ENCODE measurements at places on chromosomes 11 and 22.

DNA sequence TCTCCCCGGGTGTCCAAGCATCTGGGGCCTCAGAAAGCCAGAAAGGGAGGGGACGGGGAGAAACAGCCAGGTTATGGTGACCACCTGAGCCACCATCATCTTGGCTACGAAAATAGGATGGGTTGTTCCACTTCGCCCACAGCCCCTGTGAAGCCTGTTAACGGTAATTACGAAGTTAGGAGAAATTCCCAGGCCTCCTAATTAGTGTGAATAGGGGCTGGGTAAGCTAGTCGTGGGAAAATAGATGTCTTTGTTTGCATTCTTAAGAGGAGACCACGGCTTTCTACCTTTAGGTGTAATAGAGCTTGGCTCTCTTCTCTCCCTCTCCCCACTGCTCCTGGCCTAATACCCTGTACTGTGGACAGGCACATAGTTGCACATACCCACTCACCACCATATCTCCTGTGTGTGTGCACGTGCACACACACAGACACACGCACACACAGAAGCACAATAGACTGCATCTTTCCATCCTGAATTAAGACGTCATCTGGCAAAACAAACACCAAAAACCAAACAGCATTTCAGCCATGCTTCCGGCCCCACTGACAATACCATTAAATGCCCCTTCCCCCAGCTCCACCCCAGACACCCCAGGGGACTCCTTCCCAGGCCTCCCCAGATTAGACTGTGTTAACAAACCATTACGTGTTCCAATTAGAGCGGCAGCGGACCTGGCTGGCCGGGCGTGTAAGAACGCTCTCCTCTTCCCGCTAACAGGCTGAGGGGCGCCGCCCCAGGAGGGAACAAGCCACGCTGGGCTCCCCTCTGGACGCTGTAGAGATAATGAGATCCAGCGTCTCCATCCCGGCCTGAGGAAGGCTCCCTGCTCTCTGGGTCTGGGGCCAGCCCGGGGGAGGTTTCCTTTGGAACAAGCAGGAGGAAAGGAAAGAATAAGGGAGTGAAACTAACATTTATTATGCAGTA is 72.8 kb downstream of the TP53I11 start:
- peak; percentile 61 for DNase-seq

GRCh38 chr11:74388678-74389327 is 9.4 kb downstream of the PGM2L1 start:
- peak; percentile 82 for DNase-seq

- no peak for DNase-seq
Observed at GRCh38 chr11:115459563-115459962, 44.7 kb downstream of the CADM1 start.

DNA sequence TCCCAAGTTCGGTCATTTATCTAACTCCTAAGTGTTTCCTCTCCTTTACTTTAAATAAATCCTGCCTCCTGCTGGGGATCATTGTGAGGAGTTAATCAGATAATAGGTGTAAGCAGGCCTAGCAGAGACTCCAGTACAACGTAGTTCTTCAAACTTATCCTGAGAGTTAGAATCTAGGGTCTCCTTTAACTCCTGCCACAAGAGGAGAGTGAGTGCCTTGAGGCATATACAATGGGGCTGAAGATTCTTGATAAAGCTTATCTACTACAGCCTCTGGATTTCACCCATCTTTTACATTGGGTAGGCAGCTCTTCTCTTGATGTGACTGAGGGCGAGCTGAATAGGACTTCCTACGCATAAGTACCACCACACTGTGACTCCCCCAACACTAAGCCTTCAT is 3.1 kb upstream of the GALNT18 start:
- DNase-seq = peak; percentile 75

DNA sequence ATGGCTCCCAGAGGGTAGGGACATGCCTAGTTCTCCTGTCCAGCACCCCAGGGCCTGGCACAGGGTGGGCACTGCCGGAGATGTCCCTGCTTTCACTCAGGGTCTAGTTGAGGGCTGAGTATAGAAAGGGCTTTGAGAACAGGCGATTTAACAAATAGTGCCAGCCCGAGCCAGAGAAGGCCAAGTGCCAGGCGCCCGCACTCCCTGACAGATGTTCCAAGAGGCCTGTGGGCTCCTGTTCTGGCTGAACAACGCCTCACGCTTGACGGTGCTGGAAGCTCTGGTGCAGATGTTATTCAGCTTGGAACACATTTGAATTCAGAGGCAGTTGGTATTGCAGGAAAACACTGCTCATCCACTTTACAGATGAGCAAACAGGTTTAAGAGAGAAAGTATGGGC is 46.5 kb downstream of the NFAM1 start:
- DNase-seq = no peak

DNA sequence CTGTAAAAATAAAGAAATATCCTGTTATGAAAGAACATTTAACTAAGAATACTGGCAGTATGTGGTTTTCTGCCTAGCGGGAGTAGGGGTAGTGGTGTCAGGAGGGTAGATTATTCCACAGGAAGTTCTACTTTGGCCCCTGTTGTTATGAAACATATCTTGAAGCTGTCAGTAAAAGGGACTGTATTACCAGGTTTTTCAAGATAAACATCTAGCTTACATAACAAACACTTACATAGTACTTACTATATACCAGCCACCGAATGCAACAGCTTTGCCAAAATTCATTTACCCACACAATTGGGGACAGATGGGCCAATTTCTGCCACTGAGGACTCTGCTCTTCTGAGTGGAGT is 3.7 kb downstream of the TMEM123 start:
- DNase-seq = no peak

- DNase-seq = peak; percentile 27
Observed at GRCh38 chr11:67275606-67276409, 9.5 kb downstream of the GRK2 start.

DNA sequence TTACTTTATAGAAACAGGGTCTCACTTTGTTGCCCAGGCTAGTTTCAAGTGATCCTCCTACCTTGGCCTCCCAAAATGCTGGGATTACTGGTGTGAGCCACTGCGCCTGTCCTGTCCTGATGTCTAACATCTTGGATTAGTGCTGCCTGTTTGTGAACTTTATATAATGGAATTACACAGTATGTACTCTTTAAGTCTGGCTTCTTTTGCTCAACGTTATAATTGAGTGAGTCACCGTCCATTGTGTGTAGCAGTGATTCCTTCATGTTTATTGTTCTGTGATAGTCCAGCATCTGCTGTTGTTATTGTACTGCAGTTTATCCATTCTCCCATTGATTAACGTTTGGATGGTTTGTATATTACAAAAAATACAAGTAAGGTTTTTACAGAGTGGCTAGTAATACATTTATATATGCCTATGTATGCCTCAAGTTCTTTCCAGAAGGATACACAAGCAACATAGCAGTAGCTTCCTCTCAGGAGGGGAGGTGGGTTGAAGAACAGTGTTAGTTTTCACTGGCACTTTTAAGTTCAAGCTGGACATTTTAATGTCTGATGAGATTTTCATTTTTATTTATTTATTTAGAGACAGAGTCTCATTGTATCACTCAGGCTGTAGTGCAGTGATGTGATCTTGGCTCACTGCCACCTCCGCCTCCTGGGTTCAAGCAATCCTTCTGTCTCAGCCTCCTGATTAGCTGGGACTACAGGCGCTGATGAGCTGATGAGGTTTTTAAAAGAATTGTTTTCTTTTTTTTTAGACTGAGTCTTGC is 25.2 kb upstream of the MICALL1 start:
- DNase-seq = no peak

DNA sequence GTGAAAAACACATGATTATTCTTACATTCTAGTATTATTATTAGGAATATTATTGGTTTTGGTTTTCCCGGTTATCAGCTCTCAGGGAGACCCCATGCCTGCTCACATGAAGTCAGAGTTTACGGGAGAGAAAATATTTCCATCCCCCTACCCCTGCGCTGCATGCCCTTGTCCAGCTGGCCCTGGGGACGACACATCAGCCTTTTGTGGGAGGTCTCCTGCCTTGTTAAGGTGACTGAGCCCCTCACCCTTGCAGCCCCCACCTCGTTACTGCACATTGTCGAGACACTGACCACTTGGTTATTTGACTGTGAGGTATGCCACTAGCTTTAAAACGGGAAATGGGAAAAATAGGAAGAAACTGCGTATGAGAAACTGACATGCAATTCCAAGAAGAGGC is 63.0 kb downstream of the PARVG start:
- DNase-seq = no peak

DNA sequence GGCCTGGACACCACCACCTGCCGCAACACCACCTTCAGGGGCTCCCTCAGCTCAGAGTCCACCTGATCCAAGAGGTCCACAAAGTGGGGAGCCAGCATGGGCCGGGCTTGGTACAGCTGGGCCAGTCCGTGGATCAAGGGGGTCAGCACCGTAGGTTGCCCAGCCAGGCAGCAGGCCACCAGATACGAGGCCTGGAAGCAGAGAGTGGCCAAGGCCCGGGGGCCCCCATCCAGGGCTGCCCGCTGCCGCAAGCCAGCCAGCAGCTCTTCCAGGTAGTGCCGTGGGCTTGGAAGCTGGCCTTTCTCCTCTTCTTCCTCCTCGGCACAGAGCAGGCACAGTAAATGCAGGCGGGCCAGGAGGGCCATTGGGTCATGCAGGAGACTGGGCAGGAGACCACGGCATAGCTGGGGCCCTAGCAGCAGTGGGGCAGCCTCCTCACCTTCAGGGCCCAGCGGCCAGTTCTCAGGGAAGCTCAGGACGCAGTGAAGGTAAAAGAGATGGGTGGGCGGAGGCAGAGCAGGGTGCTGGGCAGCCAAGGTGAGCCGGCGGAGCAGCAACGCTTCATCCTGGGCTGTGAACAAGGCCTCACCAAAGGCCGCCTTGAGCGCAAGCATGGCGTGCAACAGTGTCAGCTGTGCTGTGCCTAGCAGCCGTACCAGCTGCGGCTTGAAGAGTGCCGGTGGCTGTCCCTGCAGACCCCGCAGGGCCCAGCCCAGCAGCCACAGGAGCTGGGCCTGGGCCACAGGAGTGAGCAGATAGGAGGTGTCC is 1.7 kb downstream of the AP5B1 start:
- DNase-seq = no peak

GRCh38 chr11:82792822-82793569 is 59.3 kb upstream of the FAM181B start:
- no peak for DNase-seq

DNA sequence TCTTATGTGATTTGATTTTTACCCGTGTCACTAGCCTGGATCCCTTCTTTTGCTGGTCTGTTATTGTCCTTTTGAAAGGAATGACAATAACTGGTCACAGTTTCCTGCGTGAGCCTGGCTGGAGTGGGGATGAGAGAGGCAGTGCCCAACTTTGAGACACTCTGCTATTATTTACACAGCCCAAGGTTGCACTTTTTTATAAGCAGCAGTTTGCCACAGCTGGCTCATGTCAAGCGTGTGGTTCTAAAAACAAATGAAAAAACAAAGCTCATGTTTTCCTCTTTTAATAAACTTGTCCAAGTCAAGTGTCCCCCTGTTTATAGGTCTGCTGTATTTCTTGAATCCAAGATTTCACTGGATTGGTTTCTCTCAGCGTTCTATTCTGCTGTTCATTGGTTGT is 201.3 kb downstream of the GRIK4 start:
- no peak for DNase-seq

- DNase-seq = peak; percentile 80
Observed at GRCh38 chr11:36146437-36146836, 142.8 kb downstream of the COMMD9 start.

- no peak for DNase-seq
Observed at GRCh38 chr22:36293606-36294292, 40.8 kb downstream of the APOL1 start.

DNA sequence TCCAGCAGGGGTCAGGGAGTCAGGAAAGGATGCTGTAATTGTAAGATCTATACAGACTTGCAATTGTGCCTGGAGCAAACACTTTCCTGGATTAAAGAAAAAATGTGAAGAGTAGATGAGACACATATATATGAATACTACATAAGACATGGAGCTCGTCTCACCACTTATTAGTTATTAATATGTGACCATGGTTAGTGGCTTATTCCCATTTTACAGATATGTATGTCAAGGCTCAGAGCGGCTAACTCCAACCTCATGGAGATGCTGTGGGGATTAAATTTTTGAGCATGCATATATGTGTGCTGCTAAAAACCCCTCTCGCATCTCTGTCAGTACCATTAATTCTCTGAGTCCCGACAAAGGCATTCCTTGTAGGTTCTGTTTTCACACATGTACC is 125.7 kb downstream of the SLC1A2 start:
- DNase-seq = no peak

- DNase-seq = no peak
Observed at GRCh38 chr11:69526453-69526810, 45.0 kb downstream of the LINC01488 start.

GRCh38 chr22:49550766-49551362 is 276.8 kb downstream of the BRD1 start:
- DNase-seq = no peak

GRCh38 chr11:2584812-2585565 is 114.8 kb downstream of the KCNQ1OT1 start:
- DNase-seq = no peak

Measured in mesendoderm (in vitro differentiated cells).